ENCODE measurements at places on chromosomes 3 and 15. TPM values are rescaled to one million over a fixed set of nuclear protein-coding genes. Genes with fewer than 3 reads are reported as not detected.

- DNase-seq: no peak
Observed at GRCh38 chr3:36786921-36787890, 22.9 kb upstream of the DCLK3 start.

DNA sequence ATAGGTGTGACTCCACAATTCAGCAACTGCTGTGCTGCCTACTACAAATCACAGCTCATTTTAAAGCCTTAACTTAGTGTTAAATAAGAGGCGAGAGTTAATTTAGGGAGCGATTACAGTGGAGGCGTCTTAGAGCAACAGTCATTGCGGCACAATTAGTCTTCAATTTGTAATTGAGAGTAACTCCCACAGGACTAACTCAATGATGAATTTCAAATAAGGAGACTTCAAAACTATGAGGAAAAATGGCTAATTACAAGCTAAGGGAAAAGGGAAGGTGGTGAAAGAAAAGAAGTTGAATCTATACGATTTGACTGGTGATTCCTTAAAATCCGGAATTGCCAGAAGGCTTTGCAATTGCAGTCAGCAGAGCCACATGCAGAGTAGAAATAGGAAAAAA lies 63.7 kb upstream of the FOXB1 start:
- no peak for DNase-seq

DNA sequence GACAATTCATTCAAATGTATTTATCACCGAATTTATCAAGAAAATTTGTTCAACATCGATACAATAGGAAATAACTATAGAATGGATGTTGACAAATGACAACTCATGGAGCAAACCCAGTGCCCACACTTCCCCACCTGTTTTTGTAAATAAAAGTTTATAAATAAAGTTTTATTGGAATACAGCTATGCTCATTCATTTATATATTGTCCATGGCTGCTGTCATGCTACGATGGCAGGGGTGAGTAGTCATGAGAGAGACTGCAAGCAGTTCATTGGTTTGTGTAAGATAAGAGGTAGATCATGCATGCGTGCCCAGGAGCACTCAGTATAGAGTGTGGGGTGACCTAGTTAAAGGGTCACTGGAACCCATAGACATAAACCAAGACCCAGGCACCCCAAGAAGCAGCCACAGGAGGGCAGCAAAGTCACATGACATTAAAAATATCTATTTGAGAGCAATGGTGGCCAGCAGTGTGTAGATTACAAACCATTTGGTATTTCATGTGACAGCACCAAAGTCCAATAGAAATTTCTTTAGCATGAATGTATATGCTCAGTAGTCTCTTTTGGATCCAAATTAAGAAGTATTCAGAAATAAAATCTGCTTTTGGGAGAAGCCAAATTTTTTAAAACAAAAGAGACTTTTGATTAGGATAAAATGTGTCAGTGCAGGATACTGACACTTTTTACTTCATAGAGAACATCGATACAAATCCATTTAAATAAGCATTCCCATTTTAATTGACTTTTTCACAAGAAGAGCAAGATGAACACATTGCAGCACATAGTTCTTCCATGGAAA lies 794.8 kb downstream of the MCTP2 start:
- DNase-seq: peak; percentile 67

DNA sequence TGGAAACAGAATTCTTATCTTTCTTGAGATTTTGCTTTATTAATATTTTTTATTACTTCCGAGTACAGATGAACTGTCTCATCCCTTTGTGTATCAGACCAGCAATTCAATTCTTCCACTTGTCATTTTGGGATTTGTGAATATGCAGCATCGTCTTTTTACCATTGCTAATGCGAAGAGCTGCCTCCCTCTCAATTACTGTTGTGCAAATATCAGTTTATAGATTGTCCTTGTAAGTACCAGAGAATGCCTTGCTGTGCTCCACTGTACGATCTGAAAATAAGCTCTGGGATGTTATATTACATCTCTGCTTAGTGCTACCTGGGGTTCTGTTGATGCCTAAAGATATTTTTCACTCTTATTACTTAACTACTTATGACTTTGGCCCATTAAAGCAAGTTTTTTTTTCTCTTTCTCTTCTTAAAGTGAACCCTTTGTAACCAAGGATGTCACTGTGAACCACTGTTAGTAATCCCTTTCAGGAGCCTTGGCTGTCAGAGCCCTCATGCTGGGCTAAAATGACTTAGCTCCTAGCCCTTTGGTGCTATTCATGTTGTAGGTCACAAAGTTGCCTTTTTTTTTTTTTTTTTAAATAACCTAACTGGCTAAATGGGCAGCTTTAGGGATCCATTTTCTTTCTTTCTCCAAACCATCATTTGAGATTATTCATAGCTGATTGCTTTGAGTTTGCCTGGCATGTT lies 382.9 kb downstream of the FEZF2 start:
- DNase-seq: no peak

GP5 gene
- not detected for total RNA-seq

DNA sequence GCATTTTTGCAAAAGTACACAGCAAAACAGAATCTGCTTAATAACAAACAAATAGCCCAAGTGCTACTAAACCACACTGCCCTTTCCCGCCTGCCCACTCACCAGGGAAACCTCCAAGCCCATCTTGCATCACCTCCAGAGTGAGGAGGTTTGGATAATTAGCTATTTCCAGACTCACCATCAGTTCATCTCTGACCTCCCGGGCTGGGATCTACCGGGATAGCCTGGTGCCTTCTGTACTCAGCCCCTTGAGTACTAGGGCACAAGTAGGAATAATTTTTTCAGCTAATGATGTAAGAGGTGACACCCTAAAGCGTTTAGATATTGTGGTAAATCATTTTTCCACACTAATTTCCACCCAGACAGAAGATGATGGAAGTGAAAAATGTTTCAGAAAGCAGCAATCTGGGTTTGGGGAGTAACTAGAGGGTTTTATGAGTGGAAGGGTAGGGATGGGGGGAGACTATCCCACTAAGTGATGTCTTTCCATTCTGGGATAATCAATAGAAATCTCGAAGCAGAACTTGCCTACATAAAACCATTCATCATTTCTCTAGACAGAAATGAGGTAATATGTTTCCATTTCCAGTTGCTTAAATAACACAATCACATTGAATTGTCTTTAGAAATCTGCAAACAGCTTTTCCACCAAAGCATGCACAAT lies 40.9 kb downstream of the TAFA4 start:
- no peak for DNase-seq

DNA sequence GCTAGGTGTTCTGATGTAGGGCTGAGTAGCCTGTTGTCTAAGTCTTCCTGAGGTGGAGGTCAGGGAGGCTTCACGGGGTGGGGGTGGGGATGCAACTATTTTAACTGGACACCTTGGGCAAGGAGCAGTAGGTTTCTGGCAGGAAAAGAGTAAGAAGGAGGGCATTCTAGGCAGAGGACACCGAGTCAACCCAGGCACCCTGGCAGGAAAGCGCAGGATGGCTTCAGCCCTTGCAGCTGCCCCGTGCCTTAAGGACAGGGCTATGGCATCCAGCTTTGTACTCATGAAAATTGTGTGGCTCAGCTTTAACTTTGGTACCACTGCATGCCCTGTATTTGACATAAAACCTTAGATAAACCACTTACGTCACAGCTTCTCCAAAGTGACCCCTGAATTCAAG lies 6.4 kb upstream of the FILIP1L start:
- DNase-seq: no peak

- DNase-seq: no peak
Observed at GRCh38 chr15:60395276-60396011, 2.3 kb downstream of the ANXA2 start.

SERPINI1 gene
- total RNA-seq: 2.6 TPM

DNA sequence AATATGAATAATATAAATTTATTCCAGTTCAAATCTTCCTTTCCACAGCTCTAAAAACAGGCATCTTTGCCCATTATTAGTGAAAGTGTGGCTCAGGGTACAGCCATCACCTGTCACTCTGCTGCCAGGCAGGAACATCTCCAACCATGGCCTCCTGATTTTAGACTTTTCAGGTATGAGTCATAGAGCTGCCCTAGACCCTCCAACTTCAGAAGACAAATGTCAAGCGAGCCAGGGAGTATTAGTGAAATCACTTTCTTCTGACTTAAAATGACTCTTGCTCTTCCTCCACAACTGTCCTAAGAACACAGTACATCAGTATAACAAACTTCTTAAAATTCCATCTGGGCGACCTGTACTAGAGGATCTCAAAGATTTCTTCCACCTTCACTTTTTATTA lies 78.1 kb upstream of the AKAP13 start:
- DNase-seq: no peak

DNA sequence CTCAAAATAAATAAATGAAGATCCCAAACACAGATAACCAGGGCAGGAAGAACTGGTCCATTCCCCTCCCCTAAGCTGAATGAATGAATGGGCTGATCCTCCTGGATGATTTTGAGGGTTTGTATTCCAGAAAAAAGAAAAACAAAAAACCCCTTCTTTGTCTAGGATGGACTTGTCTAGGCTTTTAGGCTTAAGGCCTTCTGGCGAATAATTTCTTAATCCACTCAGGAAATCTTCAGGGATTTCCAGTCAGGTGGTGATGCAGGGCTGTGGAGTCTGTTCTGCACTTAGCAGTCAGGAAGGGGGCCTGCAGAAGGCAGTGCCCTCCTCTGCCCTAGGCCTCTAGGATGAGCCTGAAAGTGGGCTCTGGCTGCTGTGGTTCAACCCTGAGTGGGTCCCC lies 52.1 kb downstream of the BDH1 start:
- DNase-seq: peak; percentile 28

GRCh38 chr15:84681831-84682230 lies 23.8 kb upstream of the NMB start:
- DNase-seq: peak; percentile 84

- DNase-seq: peak; percentile 39
Observed at GRCh38 chr15:44215594-44215993, 20.5 kb upstream of the FRMD5 start.

DNA sequence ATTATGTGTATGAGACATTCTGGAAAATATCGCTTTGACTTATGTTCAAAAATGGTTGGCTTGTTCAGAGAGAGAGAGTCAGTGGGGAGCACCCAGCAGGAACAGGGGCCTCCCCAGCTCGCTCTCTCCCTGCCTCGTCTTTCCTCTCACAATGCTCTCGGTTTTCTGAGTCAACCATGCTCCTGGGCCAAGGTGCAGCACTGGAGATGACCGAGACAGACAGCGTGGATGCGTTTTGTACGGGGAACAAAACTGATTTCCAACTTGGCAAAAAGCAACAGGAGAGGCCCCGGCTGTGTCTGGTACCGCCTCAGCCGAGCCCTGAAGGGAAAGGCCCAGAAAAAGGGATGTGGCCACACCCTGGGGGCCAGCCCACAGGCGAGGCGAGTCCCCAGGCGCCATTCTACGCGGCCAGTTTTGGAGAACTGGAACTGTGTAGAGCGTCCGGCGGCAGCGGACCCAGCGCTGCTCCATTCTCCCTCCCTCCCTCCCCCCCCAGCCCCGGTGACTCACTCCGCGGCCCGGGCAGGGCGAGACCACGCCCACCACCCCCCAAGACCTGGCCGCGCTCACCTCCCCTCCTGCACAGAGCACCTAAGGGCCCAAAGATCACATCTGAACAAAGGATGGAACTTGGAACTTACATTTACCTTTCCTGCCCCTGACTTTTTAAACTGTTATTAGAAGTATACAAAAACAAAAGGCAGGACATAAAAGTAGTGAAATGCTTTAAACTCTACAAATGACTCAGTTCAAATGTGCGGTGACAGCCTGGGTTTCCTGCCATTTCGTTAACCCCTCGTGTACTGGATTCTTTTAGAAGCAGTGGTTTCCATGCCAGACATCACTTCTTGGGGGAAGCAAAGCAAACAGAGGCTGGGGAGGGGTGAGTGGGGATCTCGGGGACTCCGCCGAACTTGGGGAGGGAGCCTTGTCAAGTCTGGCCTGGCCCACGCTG lies 12.7 kb downstream of the ATP10A start:
- DNase-seq: peak; percentile 3

- no peak for DNase-seq
Observed at GRCh38 chr15:29569533-29570092, 252.7 kb downstream of the TJP1 start.

GRCh38 chr3:27312044-27312668 lies 57.0 kb downstream of the NEK10 start:
- DNase-seq: peak; percentile 79

GRCh38 chr3:126267169-126267975 lies 87.0 kb upstream of the ALDH1L1 start:
- peak; percentile 96 for DNase-seq

All from fibroblast of villous mesenchyme (primary cell).